ENCODE measurements at places on chromosomes 7 and 10.

GRCh38 chr10:8350250-8350967 lies 295.9 kb downstream of the GATA3 start:
- no peak for DNase-seq

- DNase-seq: no peak
Observed at GRCh38 chr7:44608916-44609648, 2.7 kb downstream of the OGDH start.

- DNase-seq: no peak
Observed at GRCh38 chr7:116438267-116438666, 61.3 kb upstream of the CAV2 start.

DNA sequence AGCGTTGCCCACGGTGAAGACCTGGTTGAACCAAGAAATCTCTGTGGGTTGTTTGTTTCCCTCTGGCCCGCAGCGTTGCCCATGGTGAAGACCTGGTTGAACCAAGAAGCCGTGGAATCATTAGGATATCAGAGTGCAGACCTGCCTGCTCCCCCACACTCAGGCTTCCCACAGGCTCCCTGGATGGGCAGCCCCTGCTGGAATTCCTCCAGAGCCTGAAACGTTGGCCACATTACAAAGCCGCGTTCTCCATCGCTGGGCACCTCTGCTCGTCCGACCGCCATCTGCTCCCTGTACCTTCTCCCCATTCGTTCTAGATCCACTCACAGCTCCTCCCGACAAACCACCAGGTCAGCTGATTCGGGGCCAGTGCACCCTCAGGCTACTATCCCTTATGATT lies 266.9 kb upstream of the SHH start:
- DNase-seq: no peak

DNA sequence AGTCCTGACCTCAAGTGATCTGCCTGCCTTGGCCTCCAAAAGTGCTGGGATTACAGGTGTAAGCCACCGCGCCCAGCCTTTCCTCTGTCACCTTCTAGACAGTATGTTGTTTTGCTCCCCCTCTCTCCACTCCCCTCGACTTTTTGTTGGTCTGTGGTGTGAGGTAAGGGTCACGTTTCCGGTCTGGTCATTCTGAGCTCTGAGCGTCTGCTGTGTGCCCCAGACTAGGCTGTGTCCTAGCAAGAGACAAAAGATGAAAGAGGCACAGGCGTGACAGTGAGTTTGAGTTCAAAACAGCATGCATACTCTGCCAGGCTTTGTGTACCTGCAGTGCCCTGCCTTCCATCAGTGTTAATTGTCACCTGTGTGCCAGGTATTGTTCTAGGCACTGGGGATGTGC lies 87.4 kb upstream of the PPIF start:
- no peak for DNase-seq

DNA sequence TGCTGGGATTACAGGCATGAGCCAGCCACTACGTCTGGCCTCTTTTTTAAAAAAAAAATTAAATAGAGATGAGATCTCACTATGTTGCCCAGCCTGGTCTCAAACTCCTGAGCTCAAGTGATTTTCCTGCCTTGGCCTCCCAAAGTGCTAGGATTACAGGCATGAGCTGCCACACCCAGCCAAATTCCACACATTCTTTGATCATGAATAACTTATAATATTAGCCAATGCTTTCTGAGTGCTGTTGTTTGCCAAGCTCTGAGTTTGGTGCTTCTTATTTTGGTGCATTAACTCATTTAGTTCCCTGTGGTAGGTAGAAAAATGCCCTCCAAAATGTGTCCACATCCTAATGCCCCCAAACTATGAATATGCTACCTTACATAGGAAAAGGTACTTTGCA lies 47.2 kb upstream of the MKI67 start:
- DNase-seq: no peak

GRCh38 chr10:127996586-127996985 lies 89.7 kb downstream of the PTPRE start:
- no peak for DNase-seq

DNA sequence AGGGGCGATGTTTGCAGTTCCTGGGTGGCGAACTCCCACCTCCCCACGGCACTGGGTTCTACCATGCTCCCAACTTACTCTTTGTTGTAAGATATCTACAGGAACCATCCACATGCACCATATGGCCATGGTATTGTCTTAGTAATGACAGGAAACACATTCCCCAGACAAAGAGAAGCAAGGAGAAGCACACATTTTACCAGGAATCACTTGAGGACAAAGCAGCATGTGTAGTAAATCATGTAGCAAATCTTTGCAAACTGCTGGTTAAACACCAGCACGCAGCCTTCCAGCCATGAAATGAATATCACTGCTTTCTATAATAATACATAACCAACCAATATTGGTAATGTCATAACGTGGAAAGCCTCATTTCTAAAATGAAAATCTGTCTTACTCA lies 101.2 kb downstream of the NRP1 start:
- DNase-seq: no peak

- peak; percentile 20 for DNase-seq
Observed at GRCh38 chr7:91941450-91941849, 788 bp downstream of the AKAP9 start.

- DNase-seq: peak; percentile 24
Observed at GRCh38 chr7:107201795-107202450, 33.1 kb downstream of the HBP1 start.

DNA sequence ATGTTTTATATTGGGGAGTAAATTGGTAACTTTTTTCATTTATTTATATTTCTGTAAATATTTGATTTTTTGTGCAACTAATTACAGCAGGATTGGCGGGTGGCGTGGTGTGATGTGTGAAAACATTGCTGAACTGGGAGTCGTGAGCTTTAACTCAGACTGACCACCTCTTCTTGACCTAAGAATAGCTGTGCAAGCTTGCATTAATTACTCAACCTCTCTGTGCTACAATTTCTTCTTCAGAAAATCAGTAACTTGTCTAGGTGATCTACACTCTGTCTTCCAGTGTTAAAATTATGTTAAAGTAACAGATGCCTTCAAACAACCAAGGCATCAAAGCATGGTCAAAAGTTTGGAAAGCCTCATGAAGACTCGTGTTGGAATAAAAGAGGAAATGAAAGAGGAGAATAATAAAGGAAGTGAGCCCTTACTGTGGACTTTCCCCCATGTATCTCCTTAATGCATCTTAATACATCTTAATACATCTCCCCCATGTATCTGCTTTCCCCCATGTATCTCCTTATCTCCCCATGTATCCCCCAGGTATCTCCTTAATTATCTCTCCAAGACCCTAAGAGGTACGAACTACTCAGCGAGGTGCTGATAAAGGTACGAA lies 71.2 kb downstream of the SVIL start:
- DNase-seq: no peak

DNA sequence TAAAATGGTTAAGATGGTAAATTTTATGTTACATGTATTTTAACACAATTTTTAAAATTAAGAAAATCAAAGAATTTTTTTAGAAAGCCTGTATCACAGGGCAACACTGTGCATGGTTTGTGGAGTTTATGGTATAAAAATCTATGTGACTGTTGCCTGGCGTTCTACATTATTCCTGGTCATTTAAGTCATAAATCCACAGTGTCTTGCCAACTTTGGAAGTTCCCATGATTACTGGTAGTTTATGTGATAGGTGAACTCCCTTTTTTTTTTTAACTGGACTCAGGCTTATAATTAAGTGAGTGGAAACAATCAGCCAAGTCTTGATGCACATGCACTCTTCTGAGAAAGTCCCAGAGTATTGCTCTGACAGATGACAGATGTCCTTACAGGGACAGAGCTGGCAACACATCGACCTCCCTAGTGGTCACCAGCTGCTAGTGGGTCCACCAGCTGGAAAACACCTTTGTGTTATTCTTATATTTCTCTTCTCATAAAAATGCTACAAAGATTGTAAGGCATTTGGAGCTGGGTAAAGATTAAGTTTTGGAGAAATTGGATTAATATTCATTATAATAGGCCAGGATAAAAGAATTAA lies 8.8 kb upstream of the STN1 start:
- DNase-seq: no peak

DNA sequence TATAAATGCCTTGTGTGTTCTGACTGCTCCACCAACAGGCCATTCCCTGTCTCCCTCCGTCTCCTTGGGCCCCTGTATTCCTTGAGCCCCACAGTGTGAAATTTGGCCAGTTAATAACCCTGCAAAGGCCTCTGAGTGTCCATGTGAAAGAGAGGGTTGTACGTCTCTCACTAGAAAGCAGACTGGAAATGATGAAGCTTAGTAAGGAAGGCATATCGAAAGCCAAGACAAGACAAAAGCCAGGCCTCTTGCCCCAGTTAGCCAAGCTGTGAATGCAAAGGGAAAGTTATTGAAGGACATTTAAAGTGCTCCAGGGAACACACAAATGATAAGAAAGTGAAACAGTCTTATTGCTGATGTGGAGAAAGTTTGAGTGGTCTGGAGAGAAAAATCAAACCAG lies 680.2 kb downstream of the SDK1 start:
- no peak for DNase-seq

GRCh38 chr7:121371883-121372282 lies 24.2 kb downstream of the FAM3C start:
- DNase-seq: no peak

- DNase-seq: no peak
Observed at GRCh38 chr10:129580010-129580409, 113.0 kb downstream of the MGMT start.

DNA sequence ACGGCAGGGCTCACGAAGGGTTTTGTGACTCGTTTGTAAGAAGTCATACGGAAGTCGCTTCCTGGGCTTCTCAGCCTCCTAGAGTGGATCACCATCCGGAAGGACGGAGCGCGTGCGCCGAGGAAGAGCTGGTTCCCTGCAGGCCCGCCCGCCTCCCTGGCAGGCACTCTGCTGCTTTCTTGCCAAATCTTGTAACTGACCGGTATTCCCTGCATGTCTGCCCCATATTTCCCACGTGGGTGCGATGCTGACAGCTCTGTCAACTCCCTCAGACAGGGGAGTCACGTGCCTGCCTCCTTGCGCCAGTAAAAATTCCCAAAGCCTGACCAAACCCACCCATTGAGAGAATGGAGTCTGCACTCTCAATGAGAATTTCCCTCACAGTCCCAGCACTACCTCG lies 12.7 kb downstream of the SHH start:
- DNase-seq: no peak

DNA sequence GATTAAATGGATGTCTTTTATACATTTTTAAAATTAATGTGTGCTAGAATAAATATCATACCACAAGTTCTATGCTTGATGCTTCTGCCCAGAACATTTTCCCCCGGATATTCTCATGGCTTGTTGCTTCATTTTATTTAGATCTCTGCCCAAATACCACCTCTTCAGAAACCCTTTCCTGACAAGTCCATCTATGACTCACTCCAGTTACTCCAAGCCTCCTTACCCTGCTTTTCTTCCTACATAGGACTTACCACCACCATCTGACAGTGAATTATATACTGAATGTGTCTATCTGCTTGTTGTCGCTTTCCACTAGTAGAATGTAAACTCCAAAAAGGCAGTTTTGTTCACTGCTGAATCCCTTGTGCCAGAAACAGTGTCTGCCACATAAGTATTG lies 19.1 kb upstream of the ERVW-1 start:
- DNase-seq: no peak

DNA sequence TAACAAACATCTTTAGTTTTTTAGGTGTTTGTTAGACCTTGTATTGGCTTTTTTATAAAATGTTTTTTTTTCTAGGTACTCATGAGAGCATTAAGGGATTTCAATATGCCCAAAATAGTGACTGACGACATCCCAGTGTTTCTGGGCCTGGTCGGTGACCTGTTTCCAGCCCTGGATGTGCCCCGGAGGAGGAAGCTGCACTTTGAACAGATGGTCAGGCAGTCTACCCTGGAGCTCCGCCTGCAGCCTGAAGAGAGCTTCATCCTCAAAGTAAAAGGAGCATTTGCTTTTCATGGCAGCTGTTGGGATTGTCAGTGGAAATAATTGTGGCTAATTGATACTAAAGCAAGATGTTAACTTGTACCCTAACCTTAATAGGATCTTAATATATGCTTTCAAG lies 161.5 kb downstream of the DNAH11 start:
- no peak for DNase-seq

GRCh38 chr7:4017785-4018184 lies 664.3 kb upstream of the FOXK1 start:
- DNase-seq: no peak

DNA sequence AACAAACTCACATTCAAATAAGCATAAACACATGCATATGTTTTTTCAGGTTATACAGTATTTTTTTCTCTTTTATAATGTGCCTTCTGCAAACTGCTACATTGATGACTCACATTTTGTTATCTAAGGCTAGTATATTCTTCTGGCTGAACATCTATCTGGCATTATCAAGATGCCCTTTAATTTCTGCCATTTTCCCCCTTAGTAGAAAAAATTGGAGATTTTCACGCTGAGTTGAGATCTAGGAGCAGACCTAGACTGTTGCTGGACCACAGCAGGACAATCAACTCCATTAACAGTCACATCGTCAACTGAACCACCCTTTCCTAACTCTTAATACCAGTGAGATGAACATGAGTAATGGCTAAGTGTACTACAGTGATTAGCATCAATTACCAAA lies 41.6 kb downstream of the ERCC6 start:
- no peak for DNase-seq

DNA sequence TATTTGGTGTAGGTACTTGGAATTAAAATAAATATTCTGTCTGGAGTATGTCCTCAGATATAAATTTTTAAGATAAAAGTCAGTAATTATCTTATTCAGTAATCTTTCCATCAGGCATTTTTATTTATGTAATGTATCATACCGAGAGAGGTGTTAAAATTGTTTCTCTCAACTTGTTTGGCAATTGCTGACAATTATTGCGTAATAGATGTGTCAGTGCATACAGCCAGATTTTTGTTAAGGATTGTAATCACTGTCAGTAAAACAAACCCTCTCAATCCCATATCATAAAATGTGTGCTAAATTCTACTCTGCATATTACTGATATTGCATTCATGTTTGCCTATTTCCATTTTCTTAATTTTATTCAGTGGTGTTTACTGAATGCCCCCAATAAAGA lies 69.2 kb downstream of the CNTNAP2 start:
- no peak for DNase-seq

GRCh38 chr7:115096262-115096661 lies 174.4 kb downstream of the MDFIC start:
- DNase-seq: no peak

DNA sequence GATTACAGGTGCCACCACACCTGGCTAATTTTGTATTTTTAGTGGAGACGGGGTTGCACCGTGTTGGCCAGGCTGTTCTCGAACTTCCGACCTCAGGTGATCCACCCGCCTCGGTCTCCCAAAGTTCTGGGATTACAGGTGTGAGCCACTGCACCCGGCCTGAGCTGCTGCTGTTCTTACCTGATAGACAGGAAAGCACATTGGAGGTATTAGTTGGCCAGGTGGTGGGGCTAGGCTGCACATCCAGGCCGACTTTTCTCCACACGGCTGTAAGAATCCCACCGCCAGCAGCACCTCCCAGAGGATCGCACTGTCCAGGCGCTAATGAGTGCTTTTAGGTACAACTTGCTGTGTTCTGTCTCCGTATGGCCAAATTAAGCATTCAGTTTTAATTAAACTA lies 112.6 kb downstream of the WDR37 start:
- no peak for DNase-seq
